CD8-positive, alpha-beta memory T cell (primary cell): ENCODE measurements at places on chromosomes 5 and 9. TPM values are rescaled to one million over a fixed set of nuclear protein-coding genes. Genes with fewer than 3 reads are reported as not detected.

The GFRA3 gene
- not detected for total RNA-seq

The NUTM2G gene
- not detected for total RNA-seq

The ASPN gene
- not detected for total RNA-seq

The CYLC2 gene
- total RNA-seq, result not detected

The BARX1 gene
- not detected for total RNA-seq

The PIP5K1B gene
- 3.1 TPM for total RNA-seq

The AGXT2 gene
- not detected for total RNA-seq

The NUP188 gene
- total RNA-seq, result 150 TPM

- DNase-seq, result no peak
These were observed 149.9 kb upstream of the RUSC2 start for GRCh38 chr9:35340046-35340445.

- DNase-seq, result no peak
These were observed 900 bp upstream of the HAVCR2 start for GRCh38 chr5:157109744-157110143.

DNA sequence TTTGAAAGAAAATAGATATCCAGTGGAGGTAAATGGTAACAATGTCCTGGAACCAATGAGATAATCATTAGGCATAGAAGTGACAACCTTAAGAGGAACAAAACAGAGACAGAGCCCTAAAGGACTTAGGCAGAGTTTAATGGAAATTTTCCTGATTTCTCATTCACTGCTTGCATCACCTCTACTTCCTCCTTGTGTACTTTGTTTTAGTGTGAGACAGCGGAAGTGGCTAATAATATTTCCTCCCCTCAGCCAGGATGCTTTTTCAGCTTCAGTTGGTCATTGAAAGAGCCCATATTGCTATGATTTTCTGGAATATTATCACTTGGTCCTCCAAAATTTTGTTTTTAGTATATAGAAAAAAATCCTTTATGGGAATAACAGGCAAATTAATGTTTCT, 153.4 kb upstream of the MPDZ start:
- no peak for DNase-seq

DNA sequence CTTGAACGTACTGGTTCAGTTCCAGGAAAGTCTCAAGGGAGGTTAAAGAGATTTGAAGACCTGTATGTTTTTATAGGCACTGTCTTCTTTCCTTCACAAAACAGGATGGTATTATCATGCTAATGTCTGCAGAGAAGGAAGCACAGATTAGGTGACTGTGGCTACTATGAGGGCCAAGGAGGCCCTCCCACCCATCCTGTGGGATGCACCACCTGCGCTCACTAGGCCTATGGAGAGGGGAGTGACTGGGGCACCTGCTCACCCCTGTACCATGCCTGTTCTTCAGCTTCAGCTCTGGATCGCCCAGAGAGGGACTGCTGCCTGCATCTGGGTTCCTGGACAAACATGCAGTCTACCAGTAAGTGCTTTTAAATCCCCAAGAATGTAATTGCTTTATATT, 469.4 kb downstream of the CCDC171 start:
- DNase-seq, result no peak

GRCh38 chr5:126744836-126745235, 32.1 kb upstream of the LMNB1 start:
- no peak for DNase-seq

DNA sequence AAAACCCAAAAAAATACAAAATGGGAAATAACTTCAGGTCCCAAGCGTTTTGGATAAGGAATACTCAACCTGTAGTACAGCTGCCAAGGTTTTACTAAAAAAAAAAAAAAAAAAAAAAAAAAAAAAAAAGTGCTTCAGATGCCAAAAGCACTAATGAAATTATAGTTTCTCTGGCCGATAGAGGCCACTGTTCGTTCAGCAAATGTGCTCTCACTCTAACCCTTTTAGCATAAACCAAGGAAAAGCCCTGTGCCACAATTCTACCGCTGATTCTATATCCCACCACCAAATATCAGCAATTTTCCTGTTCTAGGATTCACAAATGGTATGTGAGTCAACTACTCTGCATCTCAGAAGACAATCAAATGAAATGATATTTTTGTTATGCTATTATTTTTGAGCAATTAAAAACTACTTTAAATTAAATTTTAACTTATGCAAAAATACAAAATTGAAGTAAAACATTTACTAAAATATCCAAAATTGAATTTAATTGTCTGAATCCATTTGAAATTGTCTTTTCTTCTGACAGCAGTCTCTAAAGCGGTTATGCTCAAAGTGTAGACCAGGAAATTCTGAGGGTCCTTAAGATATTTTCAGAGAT, 79.8 kb downstream of the RICTOR start:
- DNase-seq, result no peak

- no peak for DNase-seq
These were observed 21.1 kb upstream of the IL9 start for GRCh38 chr5:135916638-135917263.

- no peak for DNase-seq
These were observed 39.6 kb downstream of the KCNT1 start for GRCh38 chr9:135741276-135742219.

- DNase-seq, result no peak
These were observed 13.1 kb upstream of the LPAR1 start for GRCh38 chr9:111051400-111051799.

DNA sequence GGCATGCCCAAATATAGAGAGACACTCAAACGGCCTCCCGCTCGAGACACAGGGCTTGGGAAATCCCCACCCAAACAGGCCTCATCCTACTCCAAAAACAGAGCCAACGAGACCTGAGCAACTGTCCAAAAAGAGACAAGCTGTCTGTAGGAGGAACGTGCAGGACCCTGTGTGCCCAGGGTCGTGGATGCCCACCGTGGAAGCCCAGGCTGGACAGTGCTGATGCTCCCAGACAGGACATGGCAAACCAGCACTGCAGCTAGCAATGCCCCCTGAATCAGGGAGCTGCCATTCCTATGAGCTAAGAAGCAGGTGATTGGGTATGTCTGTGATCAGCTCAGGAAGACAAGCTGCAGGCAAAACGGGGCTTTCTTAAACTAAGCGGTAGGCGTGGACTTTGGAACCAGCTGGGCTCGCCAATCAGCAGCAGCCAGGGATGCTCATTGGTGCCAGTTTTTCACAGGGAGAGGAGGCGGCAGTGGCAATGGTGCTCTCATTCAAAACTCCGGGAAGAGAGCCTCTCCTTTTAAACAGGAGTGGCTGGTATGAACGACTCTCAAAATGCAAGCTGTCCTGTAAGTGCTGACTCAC, 113.1 kb upstream of the IRX2 start:
- DNase-seq, result no peak

DNA sequence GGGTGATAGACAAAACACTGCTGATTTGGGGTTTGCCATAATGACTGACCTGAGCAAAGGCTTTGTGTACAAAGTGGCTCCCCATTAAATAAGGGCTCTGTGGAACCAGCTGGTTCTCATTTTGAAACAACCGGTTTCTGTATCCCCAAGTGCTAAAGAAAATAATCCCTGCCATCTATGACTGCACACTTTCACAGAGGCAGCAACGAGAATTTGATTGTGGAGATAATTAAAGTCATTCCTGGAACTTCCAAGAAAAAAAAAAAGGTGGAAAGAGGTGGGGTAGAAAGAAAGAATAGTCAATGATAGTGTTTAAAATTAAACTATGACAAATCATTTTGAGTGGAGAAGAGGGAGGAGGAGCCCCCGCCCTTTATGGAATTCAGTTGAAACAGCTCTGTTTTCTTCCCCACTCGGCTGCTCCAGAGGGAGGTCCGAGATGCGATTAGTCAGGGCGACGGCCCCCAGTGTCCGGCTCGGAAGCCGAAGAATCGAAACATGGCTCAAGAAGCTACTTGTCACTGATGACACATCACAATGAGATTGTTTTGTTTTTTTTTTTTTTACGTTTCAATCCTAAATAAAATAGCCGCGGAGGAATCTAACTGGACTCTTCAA, 38.4 kb downstream of the EBF1 start:
- DNase-seq, result no peak

DNA sequence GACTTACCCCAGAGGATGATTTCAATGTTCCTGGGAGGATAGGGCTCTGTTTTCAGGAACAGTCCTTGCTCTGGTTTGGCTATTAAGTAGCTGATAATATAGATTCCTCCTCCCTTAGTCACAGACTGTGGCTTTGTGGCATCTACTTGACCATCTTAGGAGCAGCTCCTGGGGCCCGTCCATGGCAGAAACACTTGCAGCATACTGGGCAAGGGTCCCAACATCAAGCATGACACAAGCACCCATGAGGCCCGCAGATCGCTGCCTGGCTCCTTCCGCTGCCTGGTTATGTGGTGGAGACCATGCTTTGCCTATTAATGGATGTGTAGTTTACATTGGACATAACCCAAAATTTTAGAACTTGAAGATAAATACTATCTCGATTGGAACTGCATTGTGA, 170.1 kb downstream of the ICE1 start:
- no peak for DNase-seq

DNA sequence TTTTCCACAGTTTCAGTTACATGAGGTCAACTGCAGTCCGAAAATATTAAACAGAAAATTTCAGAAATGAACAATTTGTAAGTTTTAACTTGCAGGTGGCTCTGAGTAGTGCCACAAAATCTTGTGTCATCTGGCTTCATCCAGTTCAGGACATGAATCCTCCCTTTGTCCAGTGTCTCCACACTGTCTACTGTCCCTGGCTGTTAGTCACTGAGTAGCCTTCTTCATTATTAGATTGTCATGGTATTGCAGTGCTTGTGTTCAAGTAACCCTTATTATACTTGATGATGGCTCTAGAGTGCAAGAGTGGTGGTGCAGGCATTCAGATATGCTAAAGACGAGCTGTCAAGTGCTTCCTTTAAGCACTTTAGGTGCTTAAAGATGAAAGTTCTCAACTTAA, 65.3 kb downstream of the CFAP95 start:
- DNase-seq, result no peak

DNA sequence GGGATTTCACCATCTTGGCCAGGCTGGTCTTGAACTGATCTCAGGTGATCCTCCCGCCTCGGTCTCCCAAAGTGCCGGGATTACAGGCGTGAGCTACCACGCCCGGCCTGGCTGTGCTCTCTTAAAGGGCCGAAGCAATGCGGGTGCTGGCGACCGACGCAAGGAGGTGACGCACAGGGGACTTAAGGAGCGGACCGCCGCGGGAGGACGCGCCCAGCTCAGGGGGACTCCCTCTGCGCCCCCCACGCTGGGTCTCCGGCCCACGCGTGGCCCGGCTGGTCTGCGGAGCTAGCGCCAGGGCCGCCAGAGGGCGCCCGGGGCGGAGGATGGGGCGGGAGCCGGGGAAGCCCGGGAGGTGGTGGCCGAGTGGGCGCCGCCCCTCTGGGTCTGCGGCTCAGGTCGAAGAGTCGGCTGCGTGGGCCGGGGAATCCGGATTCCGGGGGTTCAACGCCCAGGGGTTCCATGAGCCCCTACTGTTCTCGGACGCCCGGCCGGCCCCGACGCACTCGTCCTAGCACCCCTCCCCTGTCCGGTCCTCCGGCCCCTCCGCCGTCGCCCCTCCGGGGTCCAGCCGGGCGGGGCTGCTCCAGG, 502 bp upstream of the CERCAM start:
- peak; percentile 57 for DNase-seq

GRCh38 chr5:71533142-71533541, 54.0 kb upstream of the MCCC2 start:
- no peak for DNase-seq

GRCh38 chr5:65721050-65721719, 724 bp downstream of the SGTB start:
- peak; percentile 1 for DNase-seq

DNA sequence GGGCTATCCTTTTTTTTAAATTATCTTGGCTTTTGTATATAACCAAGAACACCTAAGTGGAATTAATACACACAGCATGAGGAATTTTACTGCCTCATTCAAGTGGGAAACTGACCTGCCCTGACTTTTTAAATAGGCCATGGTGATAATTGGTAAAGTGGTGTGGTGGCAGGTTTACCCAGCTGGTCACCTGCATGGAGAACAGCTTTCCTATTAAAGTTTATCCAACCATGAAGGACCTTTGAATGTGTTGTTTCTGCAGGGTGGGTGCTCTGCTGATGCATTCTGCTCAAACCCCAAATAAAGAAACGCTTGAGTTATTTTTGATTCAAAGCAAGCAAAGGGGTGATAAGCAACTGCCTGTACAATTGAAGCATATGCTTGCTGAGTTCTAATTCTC, 261.0 kb upstream of the GRIN3A start:
- DNase-seq, result no peak

DNA sequence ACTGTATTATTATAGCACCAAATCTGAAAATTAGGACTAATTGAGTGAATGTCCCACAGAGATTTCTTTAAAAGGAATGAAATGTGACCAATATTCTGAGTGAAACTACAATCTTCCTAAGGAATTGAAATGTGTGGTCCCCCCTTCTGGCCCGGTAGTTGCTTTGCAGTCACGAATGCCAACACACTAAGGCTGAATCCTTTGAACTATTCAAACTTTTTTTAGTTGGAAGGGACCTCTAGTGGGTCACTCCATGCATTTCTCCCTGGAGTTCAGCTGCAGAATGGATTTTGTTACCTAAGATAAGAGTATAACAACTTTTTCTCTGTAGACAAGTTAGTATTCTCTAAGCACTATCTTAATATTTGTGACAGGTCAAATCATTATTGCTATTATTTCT, 2.8 kb downstream of the CDH6 start:
- no peak for DNase-seq

GRCh38 chr9:74753650-74754049, 134.1 kb downstream of the TRPM6 start:
- no peak for DNase-seq

DNA sequence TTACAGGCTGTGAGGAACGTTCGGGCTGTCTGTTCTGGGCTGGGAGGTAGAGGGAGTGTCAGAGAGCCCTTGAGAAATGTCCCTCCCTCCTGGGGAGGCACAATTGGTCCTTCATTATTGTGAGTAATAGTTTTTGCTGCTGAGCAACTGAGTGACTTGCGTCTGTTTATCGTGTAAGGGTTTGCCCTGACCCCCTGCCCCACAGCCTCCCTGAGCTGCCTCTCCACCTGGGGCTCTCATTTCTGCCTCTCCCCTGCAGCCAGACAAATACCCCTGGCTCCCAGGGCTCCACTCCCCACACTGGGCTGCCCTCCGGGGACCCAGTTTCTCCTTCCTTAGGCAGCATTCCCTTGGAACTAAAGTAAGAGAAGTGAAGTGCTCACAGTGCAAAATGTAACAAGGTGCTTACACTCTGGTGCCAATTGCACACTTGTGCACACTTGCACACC, 174.9 kb upstream of the MVB12B start:
- no peak for DNase-seq
